ENCODE measurements at places on chromosomes 6 and 20. TPM values are rescaled to one million over a fixed set of nuclear protein-coding genes. Genes with fewer than 3 reads are reported as not detected.

DNA sequence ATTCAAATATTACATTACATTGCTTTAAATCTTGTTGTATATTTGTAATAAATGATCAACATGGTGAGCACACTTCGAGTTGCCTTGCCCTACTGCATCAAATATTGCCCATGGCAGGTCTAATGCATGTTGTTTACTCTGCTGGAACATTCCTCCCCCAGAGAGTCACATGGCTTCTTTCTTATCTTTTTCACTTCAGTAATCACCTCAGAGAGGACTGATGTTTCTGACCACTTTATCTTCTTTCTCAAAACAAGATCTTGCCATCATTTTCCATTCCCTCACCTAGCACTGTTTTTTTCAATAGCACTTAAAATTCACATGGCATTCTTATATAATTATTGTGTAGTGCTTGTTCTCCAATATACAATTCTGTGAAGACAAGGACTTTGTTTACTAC, 243.5 kb upstream of the THEMIS start:
- DNase-seq = no peak

GRCh38 chr6:46472243-46472642, 19.0 kb downstream of the RCAN2 start:
- no peak for DNase-seq

GRCh38 chr6:109187399-109188114, 92.2 kb downstream of the CEP57L1 start:
- DNase-seq = peak; percentile 75

PKIB gene
- 2.5 TPM for total RNA-seq

Measured in activated CD4-positive, alpha-beta T cell treated with anti-CD3 and anti-CD28 coated beads for 36 hours (primary cell).